ENCODE measurements at places on chromosomes 7 and 10.

DNA sequence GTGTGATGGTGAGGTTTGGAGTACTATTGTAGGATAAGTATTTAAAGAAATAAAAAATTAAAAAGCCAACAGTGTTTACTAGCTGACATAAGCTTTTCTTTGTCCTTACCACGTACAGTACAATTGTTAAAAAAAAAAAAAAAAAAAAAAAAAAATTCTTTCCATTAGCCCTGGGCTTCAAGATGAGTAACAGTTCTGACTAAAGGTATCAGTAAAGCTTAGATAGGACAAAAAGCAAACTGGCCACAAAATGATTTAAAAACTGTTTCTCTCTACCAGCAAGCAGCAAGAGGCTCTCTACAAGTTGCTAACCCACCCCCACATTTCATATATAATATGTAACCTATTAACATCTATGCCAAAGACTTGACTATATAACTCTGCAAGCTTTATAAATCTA is 17.5 kb downstream of the HYCC1 start:
- no peak for DNase-seq

DNA sequence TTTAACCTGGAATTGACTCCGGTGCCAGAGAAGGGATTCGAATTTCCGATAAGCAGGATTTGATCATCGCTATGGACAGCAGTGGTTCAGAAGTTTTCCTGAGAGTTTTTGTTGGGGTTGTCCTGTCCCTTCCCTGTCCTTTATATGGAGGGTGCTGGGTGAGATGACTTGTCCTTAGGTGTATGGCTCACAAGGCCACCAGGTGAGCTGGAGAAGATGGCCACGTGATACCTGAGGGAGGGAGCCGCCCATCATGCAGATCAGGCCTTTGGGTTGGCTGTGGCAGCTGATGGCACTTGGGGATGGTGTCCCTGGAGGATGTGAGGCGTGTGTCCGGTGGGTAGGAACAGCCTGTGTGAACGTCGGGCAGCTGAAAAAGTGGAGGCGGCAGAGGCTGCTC is 187.7 kb downstream of the PTPN20 start:
- peak; percentile 60 for DNase-seq

GRCh38 chr7:37571806-37572205 is 111.8 kb upstream of the GPR141 start:
- no peak for DNase-seq

GRCh38 chr7:94133460-94133859 is 129.3 kb upstream of the BET1 start:
- no peak for DNase-seq

GRCh38 chr7:47451851-47452205 is 130.1 kb downstream of the TNS3 start:
- DNase-seq = no peak

DNA sequence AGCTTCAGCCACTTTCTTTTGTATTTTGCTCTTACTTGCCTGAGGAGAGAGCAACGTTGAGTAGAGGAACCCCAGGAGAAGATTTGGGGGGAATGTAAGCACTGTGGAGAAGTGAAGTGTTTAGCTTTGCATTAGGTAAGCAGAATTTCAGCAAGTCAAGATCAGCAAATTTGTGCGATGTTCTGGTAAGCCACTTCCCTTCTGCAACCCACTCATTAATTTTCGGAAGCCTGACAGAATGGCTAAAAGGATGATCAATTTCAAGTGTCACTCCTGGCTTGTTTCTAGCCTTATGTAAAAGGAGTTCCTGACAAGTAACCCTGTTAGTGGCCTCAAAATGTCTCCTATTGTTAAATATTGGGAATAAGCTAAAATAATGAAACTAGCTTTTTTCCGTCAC is 48.5 kb upstream of the NXPH1 start:
- no peak for DNase-seq

GRCh38 chr10:87504307-87504639 is 420 bp upstream of the MINPP1 start:
- DNase-seq = no peak

- DNase-seq = no peak
Measured at GRCh38 chr7:129438839-129439651, 4.8 kb downstream of the STRIP2 start.

- DNase-seq = no peak
Measured at GRCh38 chr10:77226452-77226851, 411.2 kb downstream of the KCNMA1 start.

GRCh38 chr7:132213583-132213982 is 362.7 kb downstream of the PLXNA4 start:
- no peak for DNase-seq

DNA sequence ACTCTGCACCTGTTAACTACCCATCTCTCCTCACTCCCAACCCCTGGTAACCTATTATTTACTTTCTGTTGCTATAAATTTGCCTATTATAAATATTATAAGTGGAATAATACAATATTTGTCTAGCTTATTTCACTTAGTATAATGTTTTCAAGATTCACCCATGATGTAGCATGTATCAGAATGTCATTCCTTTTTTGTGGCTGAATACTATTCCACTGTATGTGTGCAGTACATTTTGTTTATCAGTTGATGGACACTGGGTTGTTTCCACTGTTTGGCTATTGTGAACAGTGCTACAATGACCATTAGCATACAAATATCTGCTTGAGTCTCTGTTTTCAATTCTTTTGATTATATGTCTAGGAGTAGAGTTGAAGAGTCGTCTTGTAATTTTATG is 92.8 kb upstream of the KAT6B start:
- no peak for DNase-seq

DNA sequence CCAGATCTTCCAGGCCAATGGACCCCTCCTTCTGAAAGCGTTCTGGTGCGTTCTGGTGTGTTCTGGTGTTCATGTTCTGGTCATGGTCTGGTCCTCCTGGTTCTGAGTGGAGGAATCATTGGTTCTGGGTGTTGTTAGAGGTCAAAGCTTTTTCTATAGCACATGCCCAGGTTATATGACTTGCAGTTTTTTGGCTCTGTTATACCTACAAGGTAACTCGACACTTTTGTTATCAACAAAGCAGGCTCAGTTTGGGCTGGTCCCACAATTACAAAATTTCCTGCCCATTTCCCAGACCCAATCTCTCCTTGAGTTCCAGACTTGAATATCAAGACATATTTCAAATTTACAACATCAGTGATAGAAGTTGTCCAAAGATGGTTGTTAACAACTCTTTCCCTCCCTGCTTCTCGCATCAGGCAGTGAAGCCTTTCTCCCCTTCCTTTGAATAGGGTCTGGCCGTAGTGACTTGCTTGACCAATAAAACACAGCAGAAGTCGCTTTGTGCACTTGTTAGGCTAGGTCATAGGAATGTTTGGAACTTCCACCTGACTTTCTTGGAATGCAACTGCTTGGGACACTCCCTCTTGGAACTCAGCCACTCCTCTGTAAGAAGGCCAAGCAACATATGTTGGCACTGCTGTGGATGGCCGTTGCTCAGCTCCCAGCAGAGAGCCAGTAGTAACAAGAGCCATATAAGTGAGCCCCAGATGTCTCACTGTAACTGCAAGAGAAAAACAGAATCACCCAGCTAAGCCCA is 83.1 kb upstream of the STEAP1B start:
- no peak for DNase-seq

DNA sequence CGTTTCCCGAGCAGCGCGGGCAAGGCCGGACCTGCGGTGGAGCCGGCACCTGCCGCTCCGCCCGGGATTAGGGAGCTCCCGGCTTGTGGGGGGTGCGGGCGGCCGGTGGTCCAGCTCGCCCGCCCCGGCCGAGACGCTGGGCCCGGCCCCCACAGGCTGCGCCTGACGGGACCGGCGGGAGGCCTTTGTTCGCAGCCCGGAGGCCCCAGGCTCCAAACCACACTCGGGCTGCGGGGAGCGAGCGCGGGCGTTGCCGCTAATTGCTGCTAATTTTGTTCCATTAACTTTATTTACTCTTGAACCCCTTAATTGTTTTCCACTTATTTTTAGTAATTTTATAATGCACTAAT is 9.6 kb downstream of the UNCX start:
- no peak for DNase-seq

- no peak for DNase-seq
Measured at GRCh38 chr7:133858311-133858710, 268.8 kb upstream of the LRGUK start.

GRCh38 chr10:99784016-99784726 is 1.7 kb downstream of the ABCC2 start:
- no peak for DNase-seq

- peak; percentile 17 for DNase-seq
Measured at GRCh38 chr7:142892951-142893350, 7.4 kb upstream of the TRPV6 start.

- DNase-seq = no peak
Measured at GRCh38 chr7:135467207-135467711, 42.6 kb downstream of the CNOT4 start.

DNA sequence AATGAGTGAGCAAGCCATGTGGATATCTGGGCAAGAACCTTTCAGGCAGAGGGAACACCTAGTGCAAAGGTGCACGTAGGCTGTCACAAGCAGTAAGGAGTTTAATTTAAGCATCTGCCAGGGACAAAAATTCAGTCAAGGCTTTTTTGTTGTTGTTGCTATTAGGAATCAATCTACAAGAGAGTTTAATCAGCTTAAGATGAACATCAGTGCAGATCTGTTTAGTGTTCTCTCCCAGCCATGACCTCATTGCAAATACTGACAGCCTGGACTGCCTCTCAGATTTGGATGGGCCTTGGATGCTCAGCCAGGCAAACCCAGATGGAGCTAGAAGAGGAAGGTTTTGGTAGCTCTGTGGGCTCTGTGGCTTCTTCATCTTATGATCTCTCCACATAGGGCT is 3.3 kb upstream of the GLCCI1 start:
- DNase-seq = no peak

DNA sequence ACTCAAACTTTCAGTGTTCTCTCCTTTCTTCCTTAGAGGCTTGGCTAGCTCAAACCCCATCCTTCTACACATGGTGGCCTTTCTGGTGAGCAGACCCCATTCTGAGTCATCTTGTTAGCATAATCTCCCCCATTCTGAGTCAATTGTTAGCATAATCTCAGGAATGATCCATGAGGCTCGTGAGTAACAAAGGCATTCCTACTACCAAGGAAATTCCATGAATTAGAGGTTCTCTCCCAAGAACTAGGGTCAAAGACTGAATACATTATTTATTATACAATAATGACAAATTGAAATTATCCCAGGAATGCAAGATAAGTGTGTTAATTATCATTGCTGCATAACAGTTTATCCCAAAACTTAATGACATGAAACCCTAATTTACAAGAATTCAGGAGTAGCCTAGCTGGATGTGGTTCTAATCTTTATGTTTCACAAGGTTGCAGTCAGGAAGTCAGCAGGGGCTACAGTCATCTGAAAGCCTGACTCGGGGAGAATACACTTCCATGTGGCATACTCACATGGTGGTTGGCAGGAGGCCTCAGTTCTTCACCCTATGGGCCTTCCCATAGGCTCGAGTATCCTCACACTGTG is 100.2 kb downstream of the MMRN2 start:
- DNase-seq = no peak

- DNase-seq = no peak
Measured at GRCh38 chr7:66847879-66848790, 72.9 kb upstream of the TMEM248 start.

GRCh38 chr10:2509081-2509531 is 558.2 kb upstream of the PFKP start:
- DNase-seq = no peak

DNA sequence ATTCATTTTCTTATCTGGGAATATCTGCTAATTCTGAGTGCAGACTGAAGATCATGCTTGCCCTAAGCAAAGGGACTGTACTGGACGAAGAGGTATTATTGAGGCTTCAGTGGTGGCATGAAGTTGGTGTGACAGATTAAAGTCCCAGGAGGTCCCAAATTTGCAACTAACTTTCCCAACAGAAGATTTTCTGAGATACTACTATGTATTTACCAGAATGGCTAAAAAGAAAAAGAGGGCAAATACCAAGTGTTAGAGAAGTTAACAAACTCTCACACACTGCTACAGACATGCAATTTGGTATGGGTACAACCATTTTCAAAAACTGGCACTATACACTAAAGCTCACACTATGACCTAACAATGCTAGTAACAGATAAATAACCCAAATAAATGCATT is 28.3 kb downstream of the IDE start:
- DNase-seq = no peak

GRCh38 chr7:45401851-45402250 is 172.3 kb upstream of the ADCY1 start:
- no peak for DNase-seq

GRCh38 chr7:155847821-155848435 is 35.7 kb upstream of the SHH start:
- DNase-seq = no peak

DNA sequence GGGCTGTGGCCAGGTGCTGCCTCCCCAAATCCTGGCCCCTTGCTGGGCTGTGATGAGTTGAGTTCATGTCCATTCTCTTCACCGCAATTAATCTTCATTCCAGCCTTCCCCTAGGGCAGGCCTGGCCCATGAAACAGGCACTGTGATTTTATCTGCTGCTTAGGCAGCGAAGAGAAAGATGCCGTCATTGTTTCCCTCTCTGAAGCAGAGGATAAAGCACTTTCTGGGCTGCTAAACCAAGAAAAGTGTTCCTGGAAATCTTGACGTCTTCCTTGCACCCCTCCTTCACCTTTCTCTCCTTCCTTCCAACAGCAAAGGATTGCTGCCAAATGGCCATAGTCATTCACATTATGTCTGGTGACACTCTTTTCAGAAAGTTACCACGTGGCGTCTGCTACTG is 265.9 kb downstream of the ZEB1 start:
- no peak for DNase-seq

DNA sequence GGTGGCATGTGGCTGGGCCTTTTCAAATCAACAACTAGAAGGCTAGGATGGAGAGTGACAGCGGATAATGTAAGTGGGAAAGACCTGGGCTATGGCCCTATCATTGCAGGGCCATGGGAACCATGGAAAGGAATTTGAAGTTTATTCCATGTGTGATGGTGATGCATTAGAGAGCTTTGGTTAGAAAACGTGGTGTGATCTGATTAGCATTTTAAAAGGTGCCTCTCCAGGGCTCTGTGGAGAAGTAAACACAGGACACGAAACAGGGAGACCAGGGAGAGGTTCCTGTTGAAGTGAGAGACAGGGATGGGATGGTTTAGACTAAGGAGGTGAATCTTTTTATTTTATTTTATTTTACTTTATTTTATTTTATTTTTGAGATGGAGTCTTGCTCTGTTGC is 749.5 kb downstream of the GATA3 start:
- DNase-seq = no peak

- DNase-seq = no peak
Measured at GRCh38 chr7:69811476-69812308, 213.4 kb downstream of the AUTS2 start.

GRCh38 chr7:117237646-117238045 is 85.2 kb downstream of the WNT2 start:
- no peak for DNase-seq

GRCh38 chr7:141992688-141993087 is 3.0 kb upstream of the MGAM start:
- no peak for DNase-seq

GRCh38 chr7:117135553-117135891 is 182.2 kb downstream of the ST7 start:
- no peak for DNase-seq

- DNase-seq = no peak
Measured at GRCh38 chr10:49253340-49253906, 45.5 kb upstream of the C10orf71 start.

GRCh38 chr7:94580601-94581000 is 71.0 kb downstream of the CASD1 start:
- no peak for DNase-seq

GRCh38 chr10:114281006-114281405 is 42.0 kb downstream of the VWA2 start:
- DNase-seq = peak; percentile 72

GRCh38 chr7:15457990-15458955 is 103.5 kb downstream of the AGMO start:
- DNase-seq = no peak
